ENCODE measurements at places on chromosomes 5 and 9.

- DNase-seq: no peak
These were observed 356.0 kb upstream of the PANK3 start for GRCh38 chr5:168935183-168935582.

- no peak for DNase-seq
These were observed 761.7 kb upstream of the ARRDC3 start for GRCh38 chr5:92144824-92145223.

DNA sequence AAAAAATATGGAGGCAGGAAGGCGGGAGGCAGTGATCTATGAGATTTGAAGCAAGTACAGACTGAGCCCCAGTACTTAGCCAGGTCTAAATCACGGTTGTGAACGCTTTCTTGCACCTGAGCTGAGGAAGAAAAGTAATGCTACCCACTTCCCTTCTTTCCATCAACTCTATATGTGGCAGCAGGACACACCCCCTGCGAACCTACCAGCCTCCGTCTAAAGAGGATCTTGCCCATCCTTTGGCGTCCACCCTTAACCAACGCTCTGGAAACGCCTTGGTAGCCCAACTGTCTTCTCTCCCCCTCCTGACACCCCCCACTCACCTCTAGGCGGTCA, 545 bp downstream of the HMGCS1 start:
- DNase-seq: no peak

DNA sequence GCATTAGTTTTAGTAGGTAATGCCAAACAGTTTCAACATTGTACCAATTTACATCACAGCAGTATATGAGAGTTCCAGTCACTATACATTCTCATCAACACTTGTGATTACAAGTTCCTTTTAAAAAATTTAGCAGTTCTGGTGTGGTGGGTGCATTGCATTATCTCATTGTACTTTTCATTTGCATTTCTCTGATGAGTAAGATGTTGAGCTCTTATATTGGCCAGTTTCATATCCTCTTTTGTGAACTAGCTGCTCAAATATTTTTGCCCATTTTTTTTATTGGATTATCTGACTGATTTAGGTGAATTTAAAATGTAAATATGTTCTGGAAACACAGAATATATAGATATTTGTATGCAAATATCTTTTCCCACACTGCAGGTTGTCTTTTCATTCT, 160.9 kb upstream of the NR3C1 start:
- DNase-seq: no peak

GRCh38 chr9:82763656-82764055, 299.3 kb downstream of the RASEF start:
- no peak for DNase-seq

DNA sequence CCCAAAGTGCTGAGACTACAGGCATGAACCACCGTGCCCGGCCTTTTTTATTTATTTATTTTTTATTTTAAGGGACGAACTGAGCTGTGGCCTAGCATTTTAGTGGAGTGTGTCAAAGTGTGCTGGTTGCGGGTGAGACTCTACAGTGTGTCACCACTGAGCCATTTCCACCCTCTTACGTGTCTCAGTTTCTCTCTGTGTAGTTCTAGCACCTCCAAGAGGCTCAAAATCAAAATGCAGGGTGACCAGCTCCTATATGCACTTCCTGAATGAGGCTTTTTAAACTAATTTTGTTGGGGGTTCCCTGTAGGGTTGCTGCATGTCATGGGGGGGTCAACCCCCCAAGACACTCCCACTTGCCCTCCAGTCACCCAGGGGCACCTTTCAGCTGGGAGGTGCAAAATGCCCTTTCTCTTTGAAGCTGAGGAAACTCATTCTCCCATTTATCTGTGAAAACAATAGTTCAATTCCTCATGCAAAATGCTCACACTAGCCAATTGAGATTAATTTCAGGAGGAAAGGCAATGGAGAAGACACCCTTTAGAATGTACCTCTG, 69.3 kb downstream of the COL15A1 start:
- DNase-seq: no peak

GRCh38 chr9:130116346-130116745, 55.9 kb upstream of the NCS1 start:
- no peak for DNase-seq

GRCh38 chr5:150149618-150150017, 6.0 kb downstream of the PDGFRB start:
- DNase-seq: no peak

DNA sequence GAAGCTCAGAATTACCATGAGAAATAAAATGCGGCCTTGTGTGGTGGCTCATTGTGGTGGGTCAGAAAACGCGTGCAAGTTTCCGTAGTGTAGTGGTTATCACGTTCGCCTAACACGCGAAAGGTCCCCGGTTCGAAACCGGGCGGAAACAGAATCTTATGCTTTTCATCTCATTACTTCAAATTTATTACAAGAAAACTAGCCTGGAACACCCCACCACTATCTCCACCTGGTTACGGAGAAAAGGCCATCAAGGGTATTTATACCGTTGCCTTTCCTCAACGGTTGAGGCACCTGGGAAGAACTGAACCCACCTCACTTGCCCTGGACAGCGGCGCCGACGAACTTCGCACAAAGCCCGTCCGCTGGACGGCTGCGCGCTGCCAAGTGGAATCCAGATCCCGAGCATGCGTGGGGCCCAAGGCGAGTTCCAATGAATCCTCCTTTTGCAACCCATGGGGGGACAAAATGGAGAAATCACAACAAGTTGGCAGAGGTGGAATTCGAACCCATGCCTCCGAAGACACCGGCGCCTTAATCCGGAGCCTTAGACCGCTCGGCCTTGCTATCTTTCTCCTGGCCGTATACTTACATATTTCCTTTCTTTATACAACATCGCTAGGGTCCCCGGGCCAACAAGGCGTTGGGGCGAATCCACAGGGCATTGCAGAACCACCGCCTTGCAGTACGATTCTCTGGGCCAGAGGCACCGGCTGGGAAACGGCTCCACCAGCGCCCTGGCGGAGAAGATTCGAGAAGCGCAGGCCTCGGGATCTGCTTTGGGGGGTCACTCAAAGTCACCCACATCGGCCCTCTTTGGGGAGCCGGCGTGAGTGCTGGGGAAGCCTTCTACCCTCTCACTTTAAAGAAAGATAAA, 16.9 kb downstream of the OR2V2 start:
- no peak for DNase-seq

GRCh38 chr5:135825373-135826220, 8.9 kb upstream of the SLC25A48 start:
- DNase-seq: no peak

DNA sequence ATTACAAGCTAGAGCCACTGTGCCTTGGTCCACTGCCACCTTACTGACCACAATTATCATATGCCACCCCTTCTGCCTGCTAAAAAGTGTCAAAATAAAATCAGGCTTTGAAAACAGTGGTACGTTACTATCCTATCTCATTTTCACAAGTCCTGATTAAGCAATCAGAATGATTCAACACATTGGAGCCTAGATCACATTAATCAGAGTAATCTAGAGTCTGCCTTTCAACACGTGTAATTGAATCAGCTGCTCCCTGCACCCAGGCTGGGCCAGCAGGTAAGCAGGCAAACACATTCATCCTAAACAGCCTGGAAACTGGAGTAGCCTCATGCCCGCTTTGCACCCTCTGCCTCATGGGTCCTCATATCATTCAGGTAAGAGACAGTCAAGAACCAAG, 186.2 kb downstream of the DCP2 start:
- DNase-seq: no peak

DNA sequence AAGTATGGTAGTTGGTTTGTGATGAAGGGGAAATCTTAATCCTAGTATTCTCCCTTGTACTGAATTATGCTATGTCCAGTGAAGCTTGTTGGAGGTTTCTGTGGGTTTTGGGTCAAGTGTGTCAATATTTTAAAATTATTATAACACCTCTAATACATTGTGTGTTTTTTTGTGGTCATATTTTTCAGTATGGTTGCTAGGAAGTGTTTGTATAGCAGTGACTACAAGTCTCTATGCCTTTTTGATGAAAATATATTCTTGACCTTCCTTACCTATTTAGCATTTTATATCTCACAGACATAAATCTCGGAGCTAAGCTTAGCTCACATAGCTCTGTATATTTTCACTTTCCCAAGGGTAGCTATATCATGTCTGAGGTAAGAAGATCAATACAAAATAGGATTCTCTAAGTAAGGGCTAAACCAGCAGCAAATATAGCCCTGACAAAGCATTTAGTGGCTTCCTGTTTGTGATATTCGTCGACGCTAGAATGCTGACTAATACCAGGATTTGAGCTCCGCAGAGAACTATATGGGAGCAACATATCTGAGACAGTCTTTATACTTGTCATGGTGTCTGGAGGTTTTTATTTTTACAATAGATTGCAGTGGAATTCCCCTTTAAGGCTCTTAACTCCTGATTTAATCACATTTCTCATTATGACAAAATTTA, 82.3 kb downstream of the MACIR start:
- no peak for DNase-seq

DNA sequence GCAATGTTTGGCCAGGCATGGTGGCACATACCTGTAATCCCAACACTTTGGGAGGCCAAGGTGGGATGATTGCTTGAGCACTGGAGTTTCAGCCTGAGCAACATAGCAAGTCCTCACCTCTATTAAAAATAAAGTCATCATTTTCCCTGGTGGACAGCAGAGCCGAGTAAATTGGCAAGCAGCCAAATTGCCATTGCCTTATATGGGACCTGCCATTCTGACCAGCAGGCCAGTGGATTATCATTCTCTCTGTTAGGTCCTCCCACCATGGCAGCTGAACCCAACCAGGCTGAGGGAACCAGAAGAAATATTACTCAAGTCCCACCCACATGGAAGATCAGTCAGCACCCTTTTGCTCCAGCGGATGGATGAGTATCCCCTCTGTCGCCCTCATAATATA, 1829.9 kb downstream of the EFNA5 start:
- DNase-seq: no peak

GRCh38 chr9:691825-692400, 149.6 kb upstream of the DMRT1 start:
- DNase-seq: no peak

GRCh38 chr9:31677415-31677814, 707.0 kb upstream of the ACO1 start:
- no peak for DNase-seq

DNA sequence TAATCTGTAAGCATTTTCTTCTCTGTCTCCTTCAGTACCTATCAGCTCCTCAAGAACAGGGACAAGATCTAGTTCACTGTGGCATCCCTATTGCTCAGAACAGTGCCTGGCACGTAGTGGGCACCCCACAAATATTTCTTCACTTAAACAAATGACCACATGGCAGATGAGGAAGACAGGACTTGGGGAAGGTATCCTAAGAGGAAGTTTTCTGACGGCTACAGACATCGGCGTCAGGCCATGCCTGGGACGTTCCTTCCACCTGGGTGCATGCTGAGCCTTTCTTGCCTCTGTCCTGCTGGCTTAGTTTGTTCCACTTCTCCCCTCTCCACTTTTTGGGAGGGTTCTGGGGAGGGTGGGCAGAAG, 60.2 kb downstream of the NEURL1B start:
- DNase-seq: no peak

DNA sequence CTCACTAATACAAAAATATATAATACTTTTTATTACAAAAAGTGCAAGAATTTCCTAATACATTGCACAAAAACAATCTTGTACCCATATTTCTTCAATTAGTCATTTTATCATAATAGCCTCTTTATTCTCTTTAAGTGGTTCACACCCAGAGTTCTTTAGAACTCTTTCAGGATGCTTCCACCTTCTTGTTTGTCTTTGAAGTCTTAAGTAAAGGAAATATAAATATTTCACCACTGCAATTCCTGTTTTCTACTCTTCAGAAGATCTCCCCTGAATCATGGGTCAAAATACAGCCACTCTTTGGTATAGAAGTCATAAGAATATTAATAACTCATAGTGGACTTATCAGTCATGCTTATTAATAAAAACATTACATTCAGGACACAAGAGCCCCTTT, 293.0 kb downstream of the ATPSCKMT start:
- DNase-seq: no peak

- no peak for DNase-seq
These were observed 1.5 kb upstream of the MYO10 start for GRCh38 chr5:16937503-16938161.

- DNase-seq: no peak
These were observed 28.9 kb downstream of the TYRP1 start for GRCh38 chr9:12722131-12722530.
